ENCODE measurements at places on chromosomes 7 and 10.

DNA sequence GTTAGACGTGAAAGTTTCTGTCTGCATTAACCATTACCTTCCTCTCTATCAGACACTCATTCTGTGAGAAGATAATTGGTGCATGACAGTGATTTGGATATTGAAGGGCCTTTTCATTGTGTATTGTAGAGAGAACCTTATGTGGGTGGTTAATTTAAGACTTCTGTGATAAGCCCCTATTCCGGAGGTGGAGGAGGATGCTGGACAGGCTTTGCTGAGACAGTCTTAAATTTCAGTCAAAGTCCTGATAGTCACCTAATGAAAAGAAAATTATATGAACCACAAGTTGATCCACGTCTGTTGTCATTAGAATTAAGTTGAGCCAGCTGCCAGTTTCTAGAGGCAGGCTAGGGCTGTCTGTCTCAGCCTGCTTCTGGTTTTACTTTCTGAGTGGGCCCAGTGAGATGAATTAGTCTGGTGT, 62.9 kb downstream of the CELF2 start:
- no peak for DNase-seq

GRCh38 chr10:126294451-126294850, 93.8 kb downstream of the ADAM12 start:
- DNase-seq: no peak

- DNase-seq: no peak
Measured at GRCh38 chr7:99667179-99667578, 12.6 kb downstream of the CYP3A5 start.

GRCh38 chr7:88075216-88075615, 141.2 kb downstream of the ADAM22 start:
- no peak for DNase-seq

GRCh38 chr7:149803551-149804074, 30.2 kb upstream of the ZNF467 start:
- no peak for DNase-seq

- DNase-seq: peak; percentile 45
Measured at GRCh38 chr7:100887516-100888290, 1.8 kb downstream of the UFSP1 start.

DNA sequence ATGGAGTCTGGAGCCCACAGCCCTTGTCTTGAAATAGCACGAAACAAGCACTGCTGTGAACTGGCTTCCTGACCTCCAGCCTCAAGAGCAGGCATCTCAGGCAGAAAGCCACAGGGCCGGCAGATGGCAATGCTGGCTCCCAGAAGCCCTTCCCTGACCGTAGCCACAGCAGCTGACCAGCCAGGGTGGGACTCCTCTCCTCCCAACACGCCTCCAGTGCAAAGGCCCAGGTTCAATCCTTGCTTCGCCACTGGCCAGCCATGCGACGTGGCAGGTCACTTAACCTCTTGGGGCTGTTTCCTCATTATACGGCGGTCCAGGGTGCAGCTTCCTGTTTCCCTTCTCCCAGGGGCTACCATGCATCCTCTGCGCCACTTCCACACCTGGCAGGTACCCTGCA, 12.8 kb downstream of the PRKAG2 start:
- DNase-seq: no peak

DNA sequence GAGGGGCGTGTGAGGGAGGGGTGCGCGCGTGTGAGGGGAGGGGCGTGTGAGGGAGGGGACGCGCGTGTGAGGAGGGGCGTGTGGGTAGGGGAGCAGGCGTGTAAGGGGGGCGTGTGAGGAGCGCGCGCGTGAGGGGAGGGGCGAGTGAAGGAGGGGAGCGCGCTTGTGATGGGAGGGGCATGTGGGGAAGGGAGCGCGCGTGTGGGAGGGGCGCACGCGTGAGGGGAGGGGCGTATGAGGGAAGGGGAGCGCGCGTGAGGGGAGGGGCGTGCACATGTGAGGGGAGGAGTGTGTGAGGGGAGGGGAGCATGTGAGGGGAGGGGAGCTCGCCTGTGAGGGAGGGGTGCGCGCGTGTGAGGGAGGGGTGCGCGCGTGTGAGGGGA, 19.1 kb downstream of the MXI1 start:
- peak; percentile 87 for DNase-seq

- no peak for DNase-seq
Measured at GRCh38 chr7:15686295-15686956, at the start of gene MEOX2. TSS of gene MEOX2 (minus strand) at chr7:15686683. CDS start at chr7:15686402, 281 bp downstream.

DNA sequence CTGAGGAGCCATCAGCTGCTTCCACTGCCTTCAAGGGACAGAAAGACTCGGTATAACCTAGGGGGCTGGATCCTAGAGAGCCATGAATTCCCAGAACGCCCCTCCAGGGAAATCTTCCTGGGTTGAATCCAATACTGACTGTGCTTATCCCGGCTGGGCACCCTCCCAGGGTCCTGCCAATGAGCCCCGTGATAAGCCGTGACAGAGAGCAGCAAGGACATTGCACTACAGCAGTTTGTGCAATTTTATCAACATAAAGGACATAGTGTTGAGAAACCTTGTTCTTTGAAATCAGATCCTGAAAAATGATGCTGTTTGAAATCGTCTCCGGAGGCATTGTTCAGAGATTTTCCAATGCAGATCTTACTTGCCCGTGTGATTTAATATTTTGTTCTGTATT, 18.8 kb downstream of the AKR1B1 start:
- DNase-seq: no peak

- DNase-seq: no peak
Measured at GRCh38 chr10:120492346-120492745, 35.3 kb downstream of the PLPP4 start.

DNA sequence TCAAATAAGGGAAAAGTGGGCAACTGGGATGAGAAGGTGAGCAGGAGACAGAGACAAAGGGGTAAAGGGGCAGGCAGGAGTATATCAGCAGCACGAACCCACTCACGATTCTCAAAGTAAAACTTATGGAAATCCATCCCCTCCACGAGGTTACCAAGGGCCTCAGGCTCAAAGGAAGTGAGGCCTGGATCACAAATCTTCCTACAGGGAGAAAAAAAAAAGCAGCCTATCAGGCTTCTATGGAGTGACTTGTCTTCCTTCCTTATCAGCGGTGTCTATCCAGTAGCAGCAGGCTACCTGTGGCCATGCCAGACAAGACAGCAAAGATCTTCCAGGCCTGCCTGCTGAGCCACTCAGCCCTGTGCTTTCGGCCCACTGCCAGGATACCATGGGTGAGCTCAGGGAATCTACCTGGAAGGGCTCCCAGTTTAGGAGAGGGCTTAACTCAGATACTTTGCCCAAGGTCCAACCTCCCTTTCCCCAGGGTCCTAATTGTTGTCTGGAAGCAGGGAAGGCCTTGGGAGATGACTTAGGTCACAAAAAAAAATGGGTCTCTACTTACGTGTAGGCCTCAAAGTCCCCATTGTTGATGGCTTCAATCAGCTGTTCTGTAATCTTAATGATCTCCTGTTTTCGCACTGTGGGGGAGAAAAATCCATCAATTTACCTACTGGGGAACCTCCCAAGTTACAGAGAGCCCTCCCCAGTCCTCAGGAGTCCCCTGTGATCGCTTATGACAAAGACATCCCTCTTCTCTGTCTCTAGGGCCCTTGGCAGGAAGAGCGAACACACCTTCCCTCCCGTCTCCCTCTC, 5.7 kb upstream of the NDST2 start:
- DNase-seq: no peak

DNA sequence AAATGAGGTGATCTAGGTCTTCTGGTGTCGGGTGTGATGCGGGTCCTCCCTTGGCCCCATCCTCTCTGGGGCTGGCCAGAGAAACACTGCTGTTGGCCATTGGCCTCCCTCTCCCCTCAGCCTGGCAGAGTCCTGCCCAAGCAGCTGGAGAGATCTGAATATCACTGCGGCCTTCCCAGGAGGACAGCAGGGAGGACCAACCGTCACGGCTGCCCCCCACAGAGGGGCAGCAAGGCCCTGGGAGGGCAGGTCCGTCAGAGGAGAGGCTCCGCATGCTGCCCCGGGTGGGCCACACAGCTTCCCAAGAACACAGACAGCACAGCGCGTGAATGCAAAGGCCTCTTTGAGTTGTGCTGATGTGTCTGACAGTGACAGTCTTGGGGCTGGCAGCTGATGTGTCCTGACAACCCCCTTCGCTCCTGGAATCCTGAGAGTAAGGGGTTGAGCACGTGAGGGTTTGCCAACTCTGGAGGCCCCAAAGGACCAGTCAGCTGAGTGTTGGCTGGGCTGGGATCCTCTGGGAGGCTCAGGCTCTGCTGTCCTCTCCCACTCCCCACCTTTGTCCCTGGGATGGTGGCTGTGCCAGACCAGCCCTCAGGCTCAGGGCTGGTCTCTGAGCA, 132.5 kb upstream of the UNC5B start:
- DNase-seq: no peak

DNA sequence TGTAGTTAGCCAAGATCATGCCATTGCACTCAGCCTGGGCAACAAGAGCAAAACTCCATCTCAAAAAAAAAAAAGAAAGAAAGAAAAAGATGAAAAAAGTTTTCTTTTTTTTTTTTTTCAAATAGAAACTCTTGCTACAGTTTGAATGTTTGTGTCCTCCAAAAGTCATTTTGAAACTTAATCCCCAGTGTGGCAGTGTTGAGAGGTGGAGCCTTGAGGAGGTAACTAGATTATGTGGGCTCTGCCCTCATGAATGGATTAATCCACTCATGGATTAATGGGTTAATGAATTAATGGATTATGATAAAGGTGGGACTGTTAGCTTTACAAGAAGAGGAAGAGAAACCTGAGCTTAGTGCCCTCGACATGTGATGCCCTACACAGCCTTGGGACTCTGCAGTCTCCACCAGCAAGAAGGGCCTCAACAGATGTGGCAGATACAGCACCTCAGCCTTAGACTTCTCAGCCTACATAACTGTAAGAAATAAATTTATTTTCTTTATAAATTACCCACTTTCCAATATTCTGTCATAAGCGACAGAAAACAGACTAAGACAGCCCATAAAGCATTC, 25.1 kb downstream of the CPEB3 start:
- no peak for DNase-seq

DNA sequence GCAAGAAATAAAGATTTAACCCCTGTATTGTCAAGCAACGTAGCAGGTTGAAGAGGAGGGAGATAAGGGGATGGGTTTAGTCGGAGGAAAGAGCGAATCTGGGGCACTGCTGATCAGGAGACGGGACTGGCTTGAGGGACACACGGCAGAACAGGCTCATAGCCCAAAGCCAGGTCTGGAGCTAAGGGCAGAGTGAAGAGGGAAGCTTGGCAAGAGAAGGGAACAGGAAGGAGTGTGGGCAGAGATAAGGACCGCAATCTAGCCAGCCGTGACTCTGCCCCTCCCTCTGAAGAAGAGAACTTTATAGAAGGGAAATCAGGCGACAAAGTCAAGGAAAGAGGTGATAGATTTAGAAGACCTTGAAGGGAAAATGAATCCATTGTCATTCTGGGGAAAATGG, 67.6 kb downstream of the CAV1 start:
- DNase-seq: no peak

Data from stimulated activated CD4-positive, alpha-beta T cell treated with anti-CD3 and anti-CD28 coated beads, Interleukin-12 subunit alpha, Interleukin-12 subunit beta, amount 100 ng/mL, for 4 hours (primary cell).